ENCODE measurements at places on chromosomes 2 and 18. TPM values are rescaled to one million over a fixed set of nuclear protein-coding genes. Genes with fewer than 3 reads are reported as not detected.

GRCh38 chr2:166297951-166298350 lies 77.8 kb downstream of the SCN9A start:
- H3K27ac ChIP-seq, result no peak overlapping the region
- no peaks in the 10 kb centered on the region for H3K36me3 ChIP-seq
- no peak for DNase-seq
- H3K4me3 ChIP-seq, result no peak overlapping the region

LRP1B gene
- total RNA-seq, result not detected

NEB gene
- total RNA-seq, result 2.7 TPM

DNA sequence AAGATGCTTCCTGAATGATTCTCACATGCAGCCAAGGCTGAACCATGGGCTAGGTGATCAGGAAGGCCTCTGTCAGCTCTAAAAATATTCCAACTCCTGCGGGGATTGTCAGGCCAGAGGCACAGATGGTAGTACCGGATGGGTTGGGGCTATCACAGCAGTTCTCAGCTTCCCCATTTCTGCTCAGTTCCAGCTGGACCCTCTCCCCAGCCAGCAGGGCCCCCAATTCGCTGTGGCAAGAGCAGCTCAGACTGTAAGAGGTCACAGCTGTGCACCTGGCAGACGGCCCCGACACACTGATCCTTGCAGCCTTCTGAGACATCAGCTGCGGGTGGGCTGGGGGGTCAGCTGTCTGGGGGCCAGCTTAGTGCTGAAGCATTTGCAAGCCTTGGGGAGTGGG lies 43.6 kb upstream of the TCF7L1 start:
- H3K36me3 ChIP-seq, result no peaks in the 10 kb centered on the region
- no peaks in the 10 kb centered on the region for H3K4me1 ChIP-seq
- no peak for DNase-seq
- H3K4me3 ChIP-seq, result no peak overlapping the region
- no peak overlapping the region for H3K27ac ChIP-seq

GRCh38 chr2:138475277-138475776 lies 26.2 kb upstream of the SPOPL start:
- H3K27ac ChIP-seq, result no peak overlapping the region
- no peaks in the 10 kb centered on the region for H3K27me3 ChIP-seq
- H3K4me3 ChIP-seq, result no peak overlapping the region
- no peak for DNase-seq

GRCh38 chr2:55013936-55014335 lies 36.3 kb downstream of the RTN4 start:
- no peak overlapping the region for H3K4me3 ChIP-seq
- H3K4me1 ChIP-seq, result no peaks in the 10 kb centered on the region
- no peaks in the 10 kb centered on the region for H3K36me3 ChIP-seq

Data from Peyer's patch (tissue), 4 donors.